CD4-positive, alpha-beta T cell treated with Interleukin-2 at 100 ng/mL for 4 hours (primary cell): ENCODE measurements at places on chromosomes 3 and 15.

- no peak for DNase-seq
Measured at GRCh38 chr15:77371850-77372563, 47.9 kb downstream of the PEAK1 start.

DNA sequence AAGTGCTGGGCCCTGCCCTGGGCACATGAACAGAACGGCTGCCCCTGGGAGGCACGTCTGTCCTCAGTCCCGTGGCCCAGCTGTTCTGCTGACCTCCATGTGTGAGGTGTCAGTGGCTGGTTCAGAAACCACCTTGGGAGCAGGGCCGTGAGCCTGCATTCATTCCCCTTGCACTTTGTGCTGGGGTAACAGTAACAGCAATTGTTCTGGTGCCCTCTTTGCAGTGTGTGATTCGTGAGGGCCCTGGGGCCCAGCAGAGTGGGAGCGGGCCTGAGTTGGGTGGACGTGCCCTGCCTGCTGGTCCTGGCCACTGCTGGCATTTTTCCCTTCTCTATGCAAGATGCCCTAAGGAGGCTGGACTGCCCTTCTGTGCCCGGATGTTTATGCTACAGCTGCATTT, 50.4 kb upstream of the MYZAP start:
- DNase-seq, result no peak

DNA sequence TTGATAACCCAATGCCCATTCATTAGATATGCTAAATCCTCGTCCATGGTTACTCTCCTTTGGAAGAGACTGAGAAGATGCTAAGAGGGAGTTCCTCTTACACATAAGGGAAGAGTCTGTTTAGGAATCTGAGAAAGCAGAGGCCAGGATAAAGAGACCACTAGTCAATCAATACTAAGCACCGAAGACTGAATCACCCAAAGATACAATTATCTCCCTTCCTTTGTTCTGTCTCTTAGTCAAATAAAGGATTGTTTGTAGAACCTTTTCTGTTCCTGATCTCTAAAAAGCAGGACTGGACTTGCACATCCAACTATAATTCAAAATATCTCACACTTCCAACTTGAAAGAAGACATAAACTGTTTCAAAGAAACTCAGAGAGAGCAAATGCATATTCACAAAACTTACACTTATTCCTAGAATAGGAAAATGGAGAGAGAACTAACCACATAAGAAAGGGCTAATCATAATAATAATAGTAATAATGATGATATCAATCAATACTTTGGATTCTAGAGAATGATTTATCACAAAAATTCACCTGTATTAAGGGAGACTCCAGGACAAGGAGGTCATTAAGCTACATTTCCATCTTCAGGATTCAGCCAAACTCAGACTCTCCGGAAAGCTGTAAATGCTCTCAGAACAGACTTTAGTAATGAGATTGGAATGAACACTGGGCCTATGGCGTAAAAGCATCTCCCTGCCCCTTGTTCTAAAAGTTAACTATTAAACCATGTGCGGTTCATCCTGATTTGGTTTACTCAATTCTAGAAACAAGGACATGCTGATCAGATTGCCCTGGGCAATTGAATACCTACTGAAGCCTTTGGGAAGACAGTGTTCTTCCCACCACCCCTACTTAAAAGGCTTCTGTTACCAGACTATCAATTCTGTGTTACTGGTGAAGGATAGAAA, 401.5 kb downstream of the ZBTB20 start:
- DNase-seq, result no peak

DNA sequence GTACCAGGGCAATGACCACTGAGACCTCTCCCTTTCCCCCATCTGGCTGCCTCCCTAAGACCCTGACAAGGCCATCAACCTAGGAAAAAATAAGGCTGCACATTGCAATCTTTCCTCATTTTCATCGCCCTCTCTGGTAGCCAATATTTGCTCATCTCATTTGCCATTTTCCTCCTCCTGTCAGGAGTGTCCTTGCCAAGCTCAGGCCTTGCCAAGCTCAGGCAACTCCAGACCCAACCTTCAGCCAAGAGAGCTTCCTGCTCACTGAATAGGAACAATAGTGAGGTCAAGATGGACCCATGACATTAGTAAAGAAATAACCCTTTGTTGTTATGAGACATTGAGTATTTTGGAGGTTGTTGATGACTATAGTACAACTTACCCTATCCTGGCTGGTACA, 380.3 kb downstream of the RSL24D1 start:
- no peak for DNase-seq

- no peak for DNase-seq
Measured at GRCh38 chr3:123695731-123696640, 111.1 kb upstream of the HACD2 start.

GRCh38 chr15:95567686-95568085, 762.8 kb upstream of the NR2F2 start:
- DNase-seq, result no peak

DNA sequence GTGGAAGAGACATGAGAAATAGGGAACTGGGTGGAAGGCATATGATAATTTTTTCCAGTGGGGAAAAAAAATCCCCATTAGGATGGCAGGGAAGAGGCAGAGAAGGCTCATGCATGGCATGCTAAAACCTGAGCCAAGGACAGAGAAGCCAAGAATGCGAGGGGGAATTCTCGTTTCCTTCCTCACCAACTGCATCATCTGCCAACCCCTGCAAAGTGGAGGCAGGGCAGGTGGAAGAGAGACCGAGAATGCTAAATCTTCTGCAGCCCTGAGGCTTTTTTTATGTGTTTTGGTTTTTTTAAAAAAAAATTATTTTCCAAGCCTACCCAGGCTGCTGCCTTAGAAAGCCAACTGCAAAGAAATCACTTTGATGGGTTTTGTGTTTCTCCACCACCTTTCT, 54.3 kb upstream of the CCDC174 start:
- no peak for DNase-seq

- DNase-seq, result no peak
Measured at GRCh38 chr3:85427467-85427866, 468.7 kb downstream of the CADM2 start.

GRCh38 chr3:41213588-41213987, 14.3 kb downstream of the CTNNB1 start:
- no peak for DNase-seq

DNA sequence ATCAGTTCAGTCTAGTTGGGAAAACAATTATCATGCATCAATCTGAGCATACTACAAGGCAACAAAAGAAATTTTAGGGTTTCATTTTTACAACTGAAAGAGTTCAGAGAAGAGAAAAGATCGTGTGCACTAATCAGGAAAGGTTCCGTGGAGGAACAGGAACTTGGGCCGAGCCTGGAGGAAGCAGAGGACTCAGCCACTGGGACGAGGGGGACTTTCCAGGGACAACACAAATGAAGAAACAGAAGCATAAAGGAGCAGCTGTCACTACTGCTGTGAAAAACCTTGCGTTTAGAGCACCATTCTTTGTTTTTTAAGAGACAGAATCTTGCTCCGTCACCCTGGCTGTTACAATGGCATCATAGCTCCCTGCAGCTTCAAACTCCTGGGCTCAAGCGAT, 60.5 kb downstream of the MYO1E start:
- no peak for DNase-seq
